DMS 273 treated with DMSO at 0.1 percent for 48 hours (cell line): ENCODE measurements at places on chromosomes 16 and 17.

DNA sequence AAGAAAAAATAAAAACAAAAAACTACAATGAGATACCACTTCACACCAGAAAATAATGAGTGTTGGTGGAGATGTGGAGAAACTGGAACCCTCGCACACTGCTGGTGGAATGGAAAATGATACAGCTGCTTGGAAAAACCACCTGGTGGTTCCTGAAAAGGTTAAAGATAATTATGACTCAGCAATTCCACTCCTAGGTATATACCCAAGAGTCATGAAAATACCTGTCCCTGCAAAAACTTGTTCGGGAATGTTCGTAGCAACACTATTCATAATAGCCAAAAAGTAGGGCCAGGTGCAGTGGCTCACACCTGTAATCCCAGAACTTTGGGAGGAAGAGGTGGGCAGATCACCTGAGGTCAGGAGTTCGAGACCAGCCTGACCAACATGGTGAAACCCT is 8.1 kb upstream of the ITGAE start:
- no peak for DNase-seq

DNA sequence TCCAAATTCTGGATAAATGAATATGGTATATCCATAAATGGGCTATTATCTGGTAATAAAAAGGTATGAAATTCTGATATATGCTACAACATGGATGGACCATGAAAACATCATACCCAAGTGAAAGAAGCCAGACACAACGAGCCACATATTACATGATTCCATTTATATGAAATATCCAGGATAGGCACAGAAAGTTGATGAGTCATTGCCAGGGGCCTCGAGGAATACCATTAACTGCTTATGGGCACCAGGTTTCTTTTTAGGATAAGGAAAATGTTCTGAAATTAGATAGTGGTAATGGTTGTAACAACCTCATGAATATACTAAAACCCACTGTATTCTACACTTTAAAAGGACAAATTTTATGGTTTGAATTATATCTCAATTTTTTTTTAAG is 123.2 kb downstream of the PITPNC1 start:
- DNase-seq: no peak

GRCh38 chr16:51621610-51622009 is 470.5 kb upstream of the SALL1 start:
- DNase-seq: no peak

GRCh38 chr16:70162041-70162451 is 11.5 kb upstream of the CLEC18C start:
- DNase-seq: no peak

DNA sequence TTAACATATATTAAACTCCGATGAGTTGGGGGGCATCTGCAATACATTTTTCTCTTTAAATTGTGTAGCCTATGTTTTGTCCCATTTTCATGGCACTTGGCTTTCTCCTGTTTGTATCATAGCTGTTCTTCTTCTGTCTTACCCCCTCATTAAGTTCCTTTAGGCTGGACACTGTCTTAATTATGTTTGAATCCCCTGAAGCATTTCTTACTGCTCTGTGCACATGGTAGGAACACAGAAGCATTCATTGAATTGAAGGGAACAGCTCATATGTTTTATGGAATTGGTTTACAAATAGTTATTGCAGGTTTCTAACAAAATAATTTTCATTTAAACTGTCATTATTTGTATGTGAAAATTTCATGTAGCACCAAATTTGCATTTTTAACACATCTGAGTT is 176.8 kb downstream of the TANC2 start:
- no peak for DNase-seq

GRCh38 chr16:66731101-66731500 is 20.3 kb downstream of the DYNC1LI2 start:
- no peak for DNase-seq

DNA sequence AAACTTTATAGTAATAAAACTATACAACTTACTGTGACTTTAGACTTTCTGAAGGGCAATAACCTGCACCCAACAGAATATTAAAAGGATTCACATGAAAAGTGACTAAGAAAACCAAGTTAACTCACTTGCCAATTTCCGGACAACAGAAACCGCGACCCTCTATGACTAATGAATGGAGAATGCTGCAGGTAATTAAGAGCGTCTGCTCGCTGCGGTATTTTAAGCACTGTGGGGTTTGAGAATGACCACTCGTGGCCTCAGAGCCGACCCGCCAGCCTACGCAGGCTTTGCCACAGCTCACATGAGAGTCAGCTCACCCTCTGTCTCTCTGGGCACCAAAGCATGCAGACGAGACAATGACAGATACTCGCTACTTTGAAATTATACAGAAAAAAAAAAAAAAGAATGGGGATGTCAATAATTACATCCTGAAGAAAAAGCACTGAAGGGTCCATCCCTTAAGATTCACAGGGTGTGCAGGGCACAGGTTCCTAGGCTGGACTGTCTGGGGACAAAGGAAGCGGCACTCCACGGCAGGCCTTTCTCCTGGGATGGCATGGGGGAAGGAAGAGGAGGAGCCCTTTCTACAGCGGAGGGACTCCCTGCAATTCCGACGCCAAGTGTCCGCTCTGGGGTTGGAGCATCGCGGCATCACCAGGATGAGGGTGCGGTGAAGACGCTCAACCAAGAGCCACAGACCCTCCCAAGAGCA is 35.0 kb downstream of the ZCCHC14 start:
- DNase-seq: no peak

GRCh38 chr17:37766971-37767370 is 22.1 kb upstream of the HNF1B start:
- DNase-seq: no peak

DNA sequence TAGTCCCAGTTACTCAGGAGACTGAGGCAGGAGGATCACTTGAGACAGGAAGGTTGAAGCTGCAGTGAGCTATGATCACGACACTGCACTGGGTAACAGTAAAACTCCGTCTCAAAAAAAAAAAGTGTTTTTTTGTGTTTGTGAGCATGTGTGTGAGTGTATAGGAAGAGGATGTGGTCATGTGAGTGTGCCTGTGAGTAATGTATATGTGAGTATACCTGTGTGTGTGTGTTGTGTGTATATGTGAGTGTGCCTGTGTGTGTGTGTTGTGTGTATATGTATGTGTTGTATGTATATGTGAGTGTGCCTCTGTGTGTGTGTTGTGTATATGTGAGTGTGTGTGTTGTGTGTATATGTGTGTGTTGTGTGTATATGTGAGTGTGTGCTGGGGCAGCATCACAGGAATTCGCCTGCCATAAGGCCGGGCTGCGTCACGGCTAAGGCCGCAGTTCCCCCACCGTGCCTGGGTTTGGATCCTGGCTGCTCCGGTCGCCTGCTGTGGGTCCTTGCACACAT is 21.4 kb upstream of the NPTX1 start:
- no peak for DNase-seq

- no peak for DNase-seq
Observed at GRCh38 chr16:2842340-2843000, 12.4 kb downstream of the ZG16B start.

DNA sequence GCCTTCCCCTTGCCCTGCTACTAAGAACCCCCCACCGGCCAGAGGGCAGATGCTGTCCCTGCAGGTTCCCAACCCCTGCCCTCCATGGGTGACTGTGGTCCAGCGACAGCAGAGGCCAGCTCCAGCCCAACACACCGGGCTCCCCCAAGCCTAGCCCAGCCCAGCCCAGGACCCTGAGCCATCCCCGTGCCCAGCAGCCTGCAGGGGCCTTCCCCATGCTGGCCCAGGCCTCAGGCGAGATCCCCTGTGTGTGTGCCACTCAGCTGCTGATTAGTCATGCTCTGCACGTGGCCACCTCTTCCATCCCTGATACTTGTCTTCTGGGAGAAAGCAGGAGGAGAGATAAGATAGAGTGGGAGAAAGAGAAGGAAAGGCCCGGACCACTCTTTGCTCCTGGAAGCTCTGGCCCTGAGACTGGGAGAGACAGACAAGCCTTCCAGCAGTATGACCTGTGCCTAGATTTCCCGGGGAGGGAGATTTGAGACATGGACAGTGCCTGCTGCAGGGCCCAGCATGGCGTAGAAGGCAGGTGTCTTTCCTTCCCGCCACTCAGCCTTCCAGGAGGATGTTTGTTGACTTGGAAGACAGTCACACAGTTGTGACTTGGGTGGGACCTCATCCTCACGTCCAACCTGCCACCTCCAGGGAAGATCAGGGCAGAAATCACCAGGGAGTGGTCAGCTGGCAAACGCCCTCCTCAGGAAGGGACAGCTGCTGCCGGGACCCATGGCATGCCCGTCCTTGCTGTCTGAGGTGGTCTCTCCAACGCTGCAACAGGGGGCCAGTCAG is 41.3 kb upstream of the RASD1 start:
- DNase-seq: no peak
